ENCODE measurements at places on chromosomes 13 and 19.

DNA sequence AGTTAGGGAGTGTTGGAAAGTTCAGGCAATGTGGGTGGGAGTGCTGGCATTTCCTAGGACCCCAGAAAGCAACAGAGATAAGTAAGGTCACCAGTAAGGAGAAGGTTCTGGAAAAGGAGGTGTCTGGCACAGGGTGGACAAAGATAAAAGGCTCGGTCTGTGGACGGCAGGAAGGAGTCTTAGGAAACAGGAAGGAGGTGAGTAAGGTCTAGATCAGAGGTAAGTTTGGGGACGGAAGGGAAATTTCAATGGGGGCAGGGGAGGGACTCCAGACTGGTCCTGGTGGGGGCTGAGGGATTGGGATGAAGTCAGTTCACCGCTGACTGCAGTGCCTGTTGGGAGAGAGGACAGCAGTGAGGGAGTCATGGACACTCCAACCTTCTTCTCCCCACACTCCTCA is 7.8 kb upstream of the OPA3 start:
- no peak for DNase-seq

- no peak for DNase-seq
Observed at GRCh38 chr19:13441810-13442512, 64.3 kb downstream of the CACNA1A start.

DNA sequence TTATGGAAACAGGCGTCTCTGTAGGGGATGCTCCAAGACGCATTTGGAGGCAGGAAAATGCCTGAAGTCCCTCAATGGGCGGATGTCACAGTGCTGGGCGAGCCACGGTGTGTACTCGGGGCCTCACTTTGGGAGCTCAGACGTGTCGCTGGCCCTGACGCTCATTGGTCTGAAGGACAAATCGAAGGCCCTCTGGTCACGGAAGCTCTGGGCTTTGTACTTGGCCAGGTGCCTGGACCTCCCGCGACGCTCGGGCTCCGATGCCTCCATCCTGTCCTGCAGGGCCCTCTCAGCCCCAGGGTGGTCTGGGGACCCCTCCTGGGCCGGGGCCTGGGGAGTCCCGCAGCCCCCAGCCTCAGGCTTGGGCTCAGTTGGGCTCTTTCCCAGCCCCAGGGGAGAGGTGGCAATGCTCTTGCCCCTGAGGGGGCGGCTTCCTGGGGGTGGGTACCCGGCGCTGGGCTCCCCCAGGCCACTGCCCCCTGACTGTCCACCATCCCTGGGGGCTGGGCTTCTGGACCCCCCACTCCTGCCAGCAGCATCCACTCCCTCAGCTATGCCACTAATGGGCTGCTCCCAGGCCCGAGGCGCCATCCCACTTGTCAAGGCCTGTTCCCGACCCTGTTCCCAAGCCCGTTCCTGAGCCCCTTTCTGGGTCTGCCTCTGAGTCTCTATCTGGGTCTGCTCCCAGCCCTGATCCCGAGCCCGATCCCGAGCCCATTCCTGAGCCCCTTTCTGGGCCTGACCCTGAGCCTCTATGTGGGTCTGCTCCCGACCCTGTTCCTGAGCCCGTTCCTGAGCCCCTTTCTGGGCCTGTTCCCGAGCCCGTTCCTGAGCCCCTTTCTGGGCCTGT is 39.5 kb upstream of the GRTP1 start:
- no peak for DNase-seq

GRCh38 chr13:59963827-59964226 is 199.9 kb downstream of the DIAPH3 start:
- no peak for DNase-seq

GRCh38 chr19:39823686-39824085 is 10.3 kb downstream of the DYRK1B start:
- DNase-seq: no peak
